ENCODE measurements at places on chromosomes 6 and 20. TPM values are rescaled to one million over a fixed set of nuclear protein-coding genes. Genes with fewer than 3 reads are reported as not detected.

The GNL1 gene
- total RNA-seq, result 34.8 TPM

The MLN gene
- total RNA-seq, result not detected

The LY6G5B gene
- total RNA-seq, result 3.6 TPM

The STK4 gene
- total RNA-seq, result 13.4 TPM

The E2F1 gene
- total RNA-seq, result 22.3 TPM

The SULF2 gene
- 21.6 TPM for total RNA-seq

The IL20RA gene
- total RNA-seq, result 0.15 TPM

The DXO gene
- total RNA-seq, result 11.4 TPM

The IFNGR1 gene
- 41.9 TPM for total RNA-seq

The DEFB132 gene
- total RNA-seq, result not detected

The LBP gene
- 1.3 TPM for total RNA-seq

The PROKR2 gene
- not detected for total RNA-seq
